ENCODE measurements at places on chromosomes 13 and 19.
A peak's percentile ranks its signal among the peaks of the same experiment; 100 is the strongest.

DNA sequence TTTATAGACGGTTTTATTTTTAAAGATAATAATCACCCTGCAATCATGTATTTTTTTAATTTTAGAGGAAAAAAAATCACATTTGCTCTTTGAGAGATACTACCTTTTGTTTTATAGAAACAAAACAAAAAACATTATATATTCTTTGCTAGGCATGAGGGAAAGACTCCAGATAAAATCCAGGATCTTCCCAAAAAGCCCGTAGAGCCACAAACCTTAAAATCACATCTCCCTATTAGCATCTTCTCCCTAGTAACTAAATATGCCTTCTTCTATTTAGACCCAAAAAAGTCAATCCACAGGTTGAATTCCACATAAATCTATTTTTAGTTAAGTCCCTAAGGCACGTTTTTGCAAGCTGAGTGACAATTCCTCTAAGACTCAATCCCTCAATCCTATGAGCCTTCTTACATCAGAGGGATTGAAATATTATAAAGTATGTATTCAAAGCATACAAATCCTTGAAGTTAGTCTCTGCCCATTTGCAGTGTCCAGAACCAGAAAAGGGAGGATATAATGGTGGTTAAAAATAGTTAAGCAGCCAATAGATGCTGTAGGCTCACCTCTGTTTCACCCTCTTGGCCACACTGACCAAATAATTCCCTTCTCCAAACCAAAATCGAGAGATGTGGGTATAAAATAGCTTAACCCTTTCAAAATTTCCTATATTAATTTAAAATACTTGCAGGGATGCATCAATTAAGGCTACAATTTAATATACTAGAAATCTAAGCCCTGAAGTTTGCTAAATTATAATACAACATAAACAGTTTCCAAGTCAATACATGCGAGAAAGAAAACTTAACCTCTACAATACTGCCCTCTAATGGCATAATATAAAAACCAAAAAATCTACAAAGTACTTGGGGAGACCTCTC is 64.0 kb downstream of the SERP2 start:
- DNase-seq: peak; percentile 68

DNA sequence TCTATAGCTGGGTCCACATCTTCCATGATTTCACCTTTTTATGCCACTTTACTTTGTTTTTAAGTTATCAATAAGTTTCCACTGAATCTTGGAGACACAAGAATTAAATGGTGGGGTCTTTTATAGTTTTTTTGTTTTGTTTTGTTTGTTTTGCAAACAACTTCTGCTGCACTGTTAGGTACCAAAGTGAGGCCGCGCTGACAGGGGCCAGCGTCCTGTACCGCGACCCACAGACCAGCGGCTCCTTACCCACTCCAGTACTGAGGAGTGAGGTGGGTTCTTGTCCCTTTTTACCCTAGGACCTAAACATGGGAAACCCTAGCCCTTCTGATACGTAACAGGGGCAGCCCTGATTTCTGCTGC is 75.8 kb upstream of the MCF2L start:
- DNase-seq: no peak

- no peak for DNase-seq
These were observed 872 bp downstream of the FARSA start for GRCh38 chr19:12932392-12933286.

- DNase-seq: no peak
These were observed 60.2 kb upstream of the RFC3 start for GRCh38 chr13:33757713-33758112.

GRCh38 chr19:17659996-17660395 is 28.2 kb downstream of the UNC13A start:
- DNase-seq: no peak

DNA sequence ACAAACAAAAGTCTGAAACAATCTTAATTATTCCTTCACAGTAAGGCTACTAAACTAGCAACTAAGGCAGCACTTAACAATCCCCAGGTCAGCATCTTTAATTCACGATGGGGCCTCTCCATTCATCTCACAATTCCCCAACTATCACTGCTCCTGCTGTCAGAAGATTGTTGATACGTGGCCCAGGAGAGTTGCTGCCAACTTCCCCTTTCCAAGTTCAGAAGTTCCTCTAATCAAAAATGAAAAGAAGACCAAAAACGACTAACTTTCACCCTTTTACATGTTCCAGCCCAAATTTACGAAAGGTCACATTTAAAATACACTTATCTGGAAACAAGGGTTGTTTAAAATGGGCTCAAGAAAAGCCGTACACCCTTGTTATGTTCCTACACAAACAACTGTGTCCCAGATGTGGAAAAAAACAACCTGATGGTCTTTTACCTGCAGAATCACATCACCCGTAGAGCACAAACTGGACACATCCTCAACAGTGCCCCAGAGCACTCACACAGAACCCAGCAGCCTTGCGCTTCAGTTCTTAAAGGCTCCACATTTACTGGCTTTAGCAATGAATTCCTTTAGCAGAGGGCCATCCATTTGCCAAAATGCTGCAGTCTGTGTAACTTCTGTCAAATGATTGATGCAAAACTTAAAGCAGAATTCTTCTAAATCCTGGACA is 38.0 kb downstream of the PHF11 start:
- DNase-seq: no peak

GRCh38 chr13:23513455-23513854 is 56.8 kb upstream of the TNFRSF19 start:
- DNase-seq: no peak

- DNase-seq: no peak
These were observed 125.0 kb downstream of the TNFRSF19 start for GRCh38 chr13:23695196-23695595.

DNA sequence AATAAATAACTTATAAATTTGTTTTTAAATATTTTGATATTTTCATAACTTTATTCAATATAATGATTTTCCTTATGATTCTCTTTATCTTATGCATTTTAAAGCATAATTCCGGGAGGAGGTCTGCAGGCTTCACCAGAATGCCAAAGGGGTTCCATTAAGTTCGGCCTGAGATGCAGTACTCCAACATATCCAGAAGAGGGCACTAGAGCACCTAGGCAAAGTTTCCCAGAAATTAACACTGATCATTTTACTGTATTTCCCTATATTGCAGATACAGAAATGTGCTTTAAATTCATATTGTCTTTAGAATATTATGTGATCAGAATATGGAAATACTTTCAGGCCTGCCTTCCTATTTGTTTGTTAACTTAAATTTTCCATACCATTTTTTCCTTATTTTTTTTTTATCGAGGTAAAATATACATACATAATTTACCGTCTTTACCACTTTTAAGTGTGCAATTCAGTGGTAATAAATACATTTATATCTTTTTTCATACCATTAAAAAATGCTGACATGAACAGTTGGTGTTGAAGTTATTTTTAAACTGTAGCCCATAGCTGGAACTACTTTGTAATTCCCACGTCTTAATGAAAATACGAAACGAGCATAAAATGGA is 58.9 kb upstream of the TM9SF2 start:
- DNase-seq: no peak

- DNase-seq: no peak
These were observed 116.4 kb downstream of the TSHZ3 start for GRCh38 chr19:31232871-31233270.

DNA sequence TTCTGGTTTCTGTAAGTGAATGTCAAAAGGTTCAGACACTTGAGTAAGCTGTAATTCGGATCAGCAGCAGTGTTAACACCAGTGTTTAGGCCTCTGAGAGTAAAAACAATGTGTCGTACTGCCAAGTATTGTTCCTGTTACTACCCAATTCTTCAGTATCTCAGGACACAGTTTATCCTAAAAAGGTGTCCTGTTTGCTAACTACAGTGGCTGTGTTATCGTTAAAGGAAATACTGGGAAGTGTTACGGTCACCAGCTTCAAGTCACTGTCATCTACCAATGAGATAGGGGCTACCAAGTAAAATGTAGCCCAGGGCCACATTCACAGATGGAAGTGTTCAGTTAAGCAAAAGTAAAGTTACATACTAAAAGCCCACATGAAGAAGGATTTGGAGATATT is 2.3 kb upstream of the UPF3A start:
- DNase-seq: no peak

GRCh38 chr13:65653613-65654012 is 1576.5 kb downstream of the PCDH9 start:
- no peak for DNase-seq

DNA sequence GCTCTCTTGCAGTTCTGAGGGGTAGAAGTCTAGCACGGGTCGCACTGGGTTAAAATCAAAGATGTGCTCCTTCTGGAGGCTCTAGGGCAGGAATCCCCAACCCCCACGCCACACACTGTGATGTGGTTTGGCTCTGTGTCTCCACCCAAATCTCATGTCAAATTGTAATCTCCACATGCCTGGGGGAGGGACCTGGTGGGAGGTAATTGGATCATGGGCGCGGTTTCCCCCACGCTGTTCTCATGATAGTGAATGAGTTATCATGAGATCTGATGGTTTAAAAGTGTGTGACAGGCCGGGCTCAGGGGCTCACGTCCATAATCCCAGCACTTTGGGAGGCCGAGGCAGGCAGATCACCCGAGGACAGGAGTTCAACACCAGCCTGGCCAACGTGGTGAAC is 26.6 kb upstream of the CALM3 start:
- no peak for DNase-seq

DNA sequence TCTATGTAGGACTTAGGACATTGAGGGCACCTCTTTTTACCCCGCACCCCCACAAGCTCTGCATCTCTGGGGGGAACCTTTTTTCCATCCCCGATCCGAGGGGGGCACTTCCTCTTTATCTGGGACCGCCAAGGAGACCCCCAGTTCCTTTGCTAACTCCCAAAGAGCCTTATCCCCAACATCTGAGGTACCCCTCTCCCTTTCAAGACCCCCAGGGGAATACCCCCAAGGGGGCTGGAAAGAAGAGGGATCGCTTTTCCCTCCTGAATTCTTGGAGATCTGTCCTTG is 1.1 kb downstream of the TNFSF9 start:
- DNase-seq: no peak

GRCh38 chr19:5993648-5994358 is 15.9 kb upstream of the RANBP3 start:
- peak; percentile 71 for DNase-seq

GRCh38 chr13:98797456-98797855 is 45.0 kb upstream of the SLC15A1 start:
- DNase-seq: no peak

GRCh38 chr13:50742353-50742752 is 101.1 kb downstream of the DLEU7 start:
- no peak for DNase-seq

DNA sequence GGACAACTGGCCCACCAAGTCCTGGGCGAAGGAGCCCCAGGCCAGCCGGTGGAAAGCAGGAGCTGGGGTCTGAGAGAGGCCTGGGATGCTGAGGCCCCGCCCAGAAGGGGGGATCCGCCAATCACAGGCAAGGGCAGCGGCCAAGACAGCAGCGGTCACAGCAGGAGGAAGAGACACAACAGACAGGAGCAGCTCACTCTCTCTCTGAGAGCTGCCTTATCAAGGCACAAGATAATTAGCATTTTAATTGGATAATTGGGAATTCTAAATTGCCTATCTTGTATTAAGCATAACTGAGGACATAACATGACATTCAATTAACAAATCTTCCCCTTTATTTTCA is 46.2 kb downstream of the CEBPG start:
- no peak for DNase-seq

- no peak for DNase-seq
These were observed 124.5 kb downstream of the AKAP11 start for GRCh38 chr13:42396501-42396900.

GRCh38 chr13:59879281-59879680 is 284.4 kb downstream of the DIAPH3 start:
- peak; percentile 33 for DNase-seq

- no peak for DNase-seq
These were observed 38.2 kb downstream of the TMTC4 start for GRCh38 chr13:100636441-100636840.

DNA sequence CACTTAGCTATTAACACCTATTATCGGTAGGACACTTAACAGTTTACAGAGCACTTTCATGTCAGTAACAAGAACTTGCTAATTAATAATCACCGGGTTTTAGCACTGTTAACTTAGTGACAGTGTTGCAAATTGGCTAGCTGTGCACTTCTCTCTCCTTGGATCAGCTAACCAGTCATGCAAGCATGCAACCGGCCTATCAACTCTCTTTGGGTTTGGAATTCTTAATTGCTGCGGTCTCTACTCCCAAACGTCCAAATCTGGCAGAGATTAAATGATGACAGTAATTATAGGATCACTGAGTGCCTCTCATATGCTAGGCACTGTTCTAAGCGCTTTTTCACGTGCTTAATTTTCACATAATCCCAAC is 1.2 kb downstream of the EPS15L1 start:
- DNase-seq: no peak
